Psoas muscle (tissue), 8 donors: ENCODE measurements at places on chromosomes 3 and 15. TPM values are rescaled to one million over a fixed set of nuclear protein-coding genes. Genes with fewer than 3 reads are reported as not detected.

DNA sequence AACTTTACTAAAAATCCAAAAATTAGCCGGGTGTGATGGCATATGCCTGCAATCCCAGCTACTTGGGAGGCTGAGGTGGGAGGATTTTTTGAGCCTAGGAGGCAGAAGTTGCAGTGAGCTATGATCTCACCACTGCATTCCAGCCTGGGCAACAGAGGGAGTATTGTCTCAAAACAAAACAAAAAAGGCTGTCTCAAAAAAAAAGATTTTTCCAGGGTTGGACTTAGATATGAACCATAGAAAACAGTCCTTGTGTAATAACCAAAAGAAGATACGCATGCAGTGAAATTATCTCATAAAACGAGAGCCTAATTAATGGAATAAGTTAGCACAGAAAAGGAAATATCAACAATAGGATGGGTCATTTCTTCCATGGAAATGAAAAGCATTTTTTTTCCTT lies 320.4 kb upstream of the RASGRP1 start:
- DNase-seq: no peak

Gene MASP1
- 0.66 TPM for total RNA-seq

- no peak for DNase-seq
Observed at GRCh38 chr3:181458857-181459256, 252.9 kb upstream of the SOX2 start.

GRCh38 chr3:84586427-84586826 lies 372.4 kb upstream of the CADM2 start:
- no peak for DNase-seq

DNA sequence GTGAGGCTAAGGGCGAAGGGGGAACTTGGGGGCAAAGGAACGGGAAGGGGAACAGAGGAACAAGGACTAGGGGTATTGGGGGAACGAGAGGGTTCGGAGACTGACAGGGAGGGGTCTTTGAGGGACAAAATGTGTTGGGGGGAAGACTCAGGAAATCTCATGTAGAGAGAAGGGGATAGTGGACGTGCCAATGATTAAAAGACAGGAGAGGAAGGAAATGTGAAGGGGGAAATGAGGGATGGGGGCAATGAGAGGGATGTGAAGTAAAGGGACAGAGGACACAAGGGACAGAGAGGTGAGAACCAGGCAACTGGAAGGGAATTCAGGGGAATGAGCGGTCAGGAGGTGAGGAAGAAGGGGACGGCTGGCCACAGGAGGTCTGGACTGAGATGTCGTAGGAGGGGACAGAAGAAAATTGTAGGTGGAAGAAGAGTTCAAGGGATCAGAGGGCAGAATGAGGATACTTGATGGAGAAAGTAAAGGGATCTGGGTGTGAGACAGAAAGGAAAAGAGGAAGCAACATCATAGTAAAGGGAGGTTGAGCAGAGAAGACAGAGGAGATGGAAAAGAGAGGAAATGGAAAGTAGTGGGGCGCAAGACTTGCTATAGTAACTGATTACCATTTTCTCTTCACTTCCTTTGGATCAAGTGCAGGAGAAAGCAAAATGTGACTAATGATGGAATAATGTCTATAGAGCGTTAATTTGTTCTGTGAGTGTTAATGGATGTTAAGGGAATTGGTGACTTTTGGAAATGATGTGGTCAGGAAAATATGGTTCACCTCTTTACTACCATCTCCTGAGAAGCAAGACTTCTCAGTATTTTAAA lies 749 bp downstream of the RAB8B start:
- no peak for DNase-seq
